ENCODE measurements at places on chromosomes 12 and 14.

- DNase-seq, result no peak
Measured at GRCh38 chr12:60027266-60027665, 431.4 kb downstream of the SLC16A7 start.

DNA sequence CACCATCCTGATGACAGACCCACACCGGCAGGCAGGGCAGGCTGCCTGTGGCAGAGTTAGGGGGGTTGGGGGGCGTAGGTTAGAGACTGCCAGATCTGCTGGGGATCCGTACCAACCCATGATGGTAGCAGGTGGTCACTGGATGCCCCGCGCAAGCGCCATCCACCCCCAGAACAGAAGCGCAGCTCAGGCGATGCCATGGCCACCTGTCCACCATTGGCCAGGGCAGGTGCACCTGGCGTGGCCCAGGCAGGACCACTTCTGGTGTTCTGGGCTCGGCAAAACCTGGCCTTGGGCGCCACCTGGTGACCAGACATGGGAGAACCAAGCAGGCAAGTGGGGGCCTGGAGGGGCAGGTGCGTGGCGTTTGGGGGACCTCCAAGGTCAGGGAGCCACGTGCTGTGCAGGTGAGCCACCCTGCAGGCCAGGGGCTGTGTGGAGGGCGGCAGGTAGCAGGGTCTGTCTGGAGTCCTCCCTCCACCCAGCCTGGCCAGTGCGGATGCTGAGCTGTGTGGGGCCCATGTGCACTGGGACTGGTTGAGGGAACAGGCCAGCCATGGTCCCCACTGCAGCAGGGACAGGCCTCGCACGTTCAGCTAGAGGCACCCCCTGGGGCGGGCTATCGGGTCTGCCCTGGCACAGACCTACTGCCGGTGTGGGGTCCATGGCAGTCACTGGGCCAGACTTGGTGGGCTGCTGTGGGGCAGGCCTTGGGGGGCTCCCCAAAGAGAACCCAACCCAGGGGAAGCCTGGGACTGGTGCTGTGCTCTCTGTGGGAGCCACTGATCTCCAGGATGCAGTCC is 15.6 kb downstream of the BAG5 start:
- peak; percentile 58 for DNase-seq

DNA sequence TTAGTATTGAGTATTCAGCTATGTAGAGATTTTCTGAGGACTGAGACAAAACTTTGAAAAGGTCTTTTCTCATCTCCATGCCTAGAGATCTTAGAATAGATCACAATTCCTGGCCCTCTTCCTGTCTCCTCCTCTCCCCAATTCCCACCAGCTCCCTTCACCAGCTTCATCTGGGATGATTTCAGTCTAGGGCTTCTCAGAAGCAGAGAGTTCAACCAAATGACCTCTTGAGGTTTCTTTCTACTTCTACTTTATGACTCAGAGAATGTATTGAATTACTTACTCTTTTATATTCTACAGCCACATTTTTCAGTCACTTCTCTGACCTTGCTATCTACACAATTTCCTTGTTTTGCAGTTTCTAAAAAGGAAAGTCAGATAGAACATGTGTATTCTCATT is 19.4 kb upstream of the SNX6 start:
- no peak for DNase-seq

DNA sequence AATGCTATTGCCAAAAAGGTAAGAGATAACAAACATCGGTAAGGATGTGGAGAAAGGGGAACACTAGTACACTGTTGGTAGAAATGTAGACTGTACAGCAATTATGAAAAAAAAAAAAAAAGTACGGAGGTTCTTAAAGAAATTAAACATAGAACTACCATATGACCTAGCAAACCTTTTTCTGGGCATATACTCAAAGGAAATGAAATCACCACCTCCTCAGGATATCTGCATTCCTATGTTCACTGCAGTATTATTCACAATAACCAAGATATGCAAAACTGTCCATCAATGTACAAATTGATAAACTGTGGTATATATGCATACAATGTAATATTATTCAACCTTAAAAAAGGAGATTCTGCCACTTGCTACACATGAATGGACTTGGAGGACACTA is 60.7 kb downstream of the INSM2 start:
- no peak for DNase-seq

DNA sequence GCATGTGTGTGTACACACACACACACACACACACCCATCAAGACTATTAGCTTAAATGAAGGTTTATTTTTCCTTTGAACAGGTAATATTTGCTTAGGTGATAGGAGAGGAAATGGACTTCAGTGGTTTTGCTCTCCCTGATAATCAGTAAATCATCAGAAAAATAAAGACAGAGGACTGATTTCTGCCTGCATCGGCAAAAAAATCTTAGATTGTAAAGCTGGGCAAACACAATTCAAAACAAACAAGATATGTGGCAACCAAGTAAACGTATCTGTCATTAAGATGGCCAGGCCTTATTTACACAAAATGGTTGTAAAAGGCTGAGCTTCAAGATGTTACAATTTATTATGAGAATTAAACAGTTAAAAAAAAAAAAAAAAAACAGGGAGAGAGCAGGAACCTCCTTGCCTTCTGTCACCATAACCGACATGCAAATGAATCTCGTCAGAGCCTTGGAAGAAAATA is 31.3 kb downstream of the PRKD1 start:
- peak; percentile 72 for DNase-seq

DNA sequence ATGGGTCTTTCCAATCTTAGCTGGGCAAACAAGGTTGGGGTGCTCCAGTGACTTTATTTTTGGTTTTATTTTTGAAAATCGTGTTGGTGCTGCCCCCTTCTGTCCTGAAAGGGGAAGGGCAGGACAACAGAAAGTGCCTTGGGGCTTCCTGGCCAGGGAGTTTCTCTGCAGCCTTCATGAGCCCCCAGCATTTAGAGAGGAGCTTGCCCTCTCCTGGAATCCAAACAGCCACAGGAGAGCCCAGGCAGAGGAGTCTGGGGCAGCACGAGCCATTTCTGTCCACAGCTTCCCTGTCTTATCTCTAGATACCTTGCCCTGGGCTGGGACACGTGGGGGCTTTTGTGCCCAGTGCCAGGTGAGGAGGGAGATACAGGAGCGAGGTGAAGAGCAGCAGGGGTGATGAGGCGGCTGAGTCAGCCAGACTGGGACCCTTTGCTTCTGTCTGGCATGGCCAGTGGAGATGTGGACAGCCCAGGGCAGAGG is 4.4 kb upstream of the C1RL start:
- DNase-seq, result peak; percentile 11

DNA sequence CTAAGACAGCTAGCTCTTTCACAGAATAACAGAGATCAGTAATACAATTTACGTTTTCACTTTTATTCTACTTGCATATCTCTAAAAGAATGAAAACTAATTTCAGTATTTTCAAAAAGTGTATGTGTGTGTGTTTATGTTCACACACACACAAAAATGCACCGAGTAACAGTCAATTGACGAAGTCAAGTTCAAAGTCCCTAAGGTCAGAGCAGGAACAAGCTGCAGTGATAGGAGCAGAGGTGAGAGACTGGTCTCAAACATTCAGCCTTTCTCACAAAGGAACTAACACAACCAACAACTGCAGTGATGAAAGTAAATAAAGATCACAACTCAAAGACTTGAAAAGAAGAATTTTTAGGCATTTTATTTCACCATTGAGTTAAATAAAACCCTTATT is 429.7 kb downstream of the C12orf50 start:
- no peak for DNase-seq

- no peak for DNase-seq
Measured at GRCh38 chr14:92004062-92004461, 35.8 kb downstream of the TRIP11 start.

DNA sequence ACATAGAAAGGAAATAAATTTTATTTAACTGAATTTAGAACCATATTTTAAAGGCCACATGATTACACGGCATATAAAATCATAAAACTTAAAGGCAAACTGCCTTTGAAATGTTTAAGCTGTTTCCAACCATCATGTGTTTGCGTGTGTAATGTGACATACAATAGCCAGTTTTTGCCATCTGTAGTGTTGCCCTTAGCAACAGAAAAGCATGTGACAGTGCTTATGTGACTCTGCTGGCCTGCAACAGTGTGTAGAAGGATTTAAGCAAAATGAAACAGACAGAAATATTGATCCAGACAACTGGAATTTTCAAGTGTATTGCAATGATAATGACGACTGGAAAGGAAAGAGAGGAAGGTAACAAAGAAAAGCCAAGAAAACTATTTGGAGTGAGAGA is 49.5 kb downstream of the TSPAN19 start:
- peak; percentile 42 for DNase-seq

DNA sequence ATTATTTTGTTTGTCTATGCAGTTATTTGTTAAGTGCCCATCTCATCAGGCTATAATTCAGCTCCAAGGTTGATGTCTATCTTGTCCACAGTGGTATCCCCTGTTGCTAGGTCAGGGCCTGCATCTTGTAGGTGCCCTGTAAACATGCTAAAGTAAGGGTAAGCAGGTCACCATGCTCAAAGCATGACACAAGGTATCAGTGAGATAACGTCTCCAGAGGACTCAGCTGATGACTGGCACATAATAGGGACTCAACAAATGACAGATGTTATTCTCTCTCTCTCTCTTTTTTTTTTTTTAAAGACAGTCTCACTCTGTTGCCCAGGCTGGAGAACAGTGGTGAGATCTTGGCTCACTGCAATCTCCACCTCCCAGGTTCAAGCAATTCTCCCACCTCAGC is 2.3 kb downstream of the SDSL start:
- DNase-seq, result no peak

DNA sequence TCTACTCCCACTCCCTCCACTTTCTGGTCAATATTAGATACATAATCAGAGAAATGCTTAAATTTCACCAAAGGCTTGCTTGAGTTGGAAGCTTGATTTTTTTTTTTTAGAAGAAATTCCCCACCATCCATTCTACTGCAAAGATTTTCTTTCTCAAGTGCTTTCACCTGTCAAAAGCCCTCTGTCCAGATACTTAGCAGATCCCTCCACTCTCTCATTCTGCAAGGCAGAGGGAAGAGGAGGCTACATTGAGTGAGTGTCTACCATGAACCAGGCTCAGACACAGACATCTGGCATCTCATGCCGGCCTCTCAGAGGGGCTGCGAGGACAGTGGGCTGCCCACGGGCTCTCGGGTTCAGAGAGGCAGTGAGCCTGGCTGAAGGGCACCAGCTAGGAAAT is 127.6 kb upstream of the GSC start:
- no peak for DNase-seq

- no peak for DNase-seq
Measured at GRCh38 chr14:85867450-85867849, 337.5 kb downstream of the FLRT2 start.

DNA sequence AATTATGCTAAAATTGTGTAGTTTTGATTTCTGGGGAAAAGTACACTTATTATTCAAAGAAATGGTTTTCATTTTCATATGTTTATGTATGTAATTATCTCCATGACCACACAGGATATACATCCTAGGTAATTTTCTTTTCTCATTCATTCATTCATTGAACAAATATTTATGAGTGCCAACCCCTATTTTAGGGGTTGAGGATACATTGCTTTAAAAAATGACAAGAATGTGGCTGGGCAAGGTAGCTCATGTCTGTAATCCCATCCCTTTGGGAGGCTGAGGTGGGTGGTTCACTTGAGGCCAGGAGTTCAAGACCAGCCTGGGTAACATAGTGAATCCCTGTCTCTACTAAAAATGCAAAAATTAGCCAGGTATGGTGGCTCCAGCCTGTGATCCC is 40.9 kb downstream of the SGPP1 start:
- DNase-seq, result no peak

GRCh38 chr14:26199590-26200370 is 398.1 kb downstream of the NOVA1 start:
- no peak for DNase-seq

DNA sequence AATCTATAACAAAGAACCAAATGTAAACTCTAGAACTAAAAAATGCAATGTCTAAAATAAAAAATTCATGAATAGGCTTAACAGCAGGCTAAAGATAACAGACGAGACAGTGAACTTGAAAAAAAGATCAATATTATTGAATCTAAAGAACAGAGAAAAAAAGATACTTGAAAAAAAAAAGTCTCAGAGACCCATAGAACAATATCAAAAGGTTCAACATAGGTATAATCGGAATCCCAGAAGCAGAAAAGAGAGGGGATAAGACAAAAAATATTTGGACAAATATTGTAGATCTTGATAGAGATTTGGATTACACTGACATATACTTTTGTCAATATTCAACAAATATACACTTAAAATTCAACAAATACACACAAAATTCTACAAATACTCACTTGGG is 56.6 kb downstream of the TC2N start:
- no peak for DNase-seq

DNA sequence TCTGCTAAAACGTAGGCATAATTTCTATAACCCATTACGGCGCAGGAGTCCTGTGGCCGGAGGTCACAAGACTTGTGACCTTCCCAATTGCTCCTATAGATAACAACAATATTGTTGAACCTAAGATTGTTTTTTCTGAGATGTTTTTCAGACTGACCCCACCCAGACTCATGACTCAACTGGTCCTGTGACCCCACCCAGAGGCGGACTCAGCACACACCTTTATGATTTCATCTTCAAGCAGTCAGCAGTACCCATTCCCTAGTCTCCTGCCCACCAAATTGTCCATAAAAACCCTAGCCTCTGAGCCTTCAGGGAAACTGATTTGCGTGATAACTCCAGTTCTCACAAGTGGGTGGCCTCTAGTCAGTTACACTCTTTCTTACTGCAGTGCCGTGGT is 5.9 kb upstream of the PPP4R3A start:
- DNase-seq, result no peak

All from NCI-H1092 treated with DMSO at 0.1 percent for 48 hours (cell line).